NCI-H1417 treated with DMSO at 0.1 percent for 48 hours (cell line): ENCODE measurements at places on chromosomes 13 and 19.
A peak's percentile ranks its signal among the peaks of the same experiment; 100 is the strongest.

DNA sequence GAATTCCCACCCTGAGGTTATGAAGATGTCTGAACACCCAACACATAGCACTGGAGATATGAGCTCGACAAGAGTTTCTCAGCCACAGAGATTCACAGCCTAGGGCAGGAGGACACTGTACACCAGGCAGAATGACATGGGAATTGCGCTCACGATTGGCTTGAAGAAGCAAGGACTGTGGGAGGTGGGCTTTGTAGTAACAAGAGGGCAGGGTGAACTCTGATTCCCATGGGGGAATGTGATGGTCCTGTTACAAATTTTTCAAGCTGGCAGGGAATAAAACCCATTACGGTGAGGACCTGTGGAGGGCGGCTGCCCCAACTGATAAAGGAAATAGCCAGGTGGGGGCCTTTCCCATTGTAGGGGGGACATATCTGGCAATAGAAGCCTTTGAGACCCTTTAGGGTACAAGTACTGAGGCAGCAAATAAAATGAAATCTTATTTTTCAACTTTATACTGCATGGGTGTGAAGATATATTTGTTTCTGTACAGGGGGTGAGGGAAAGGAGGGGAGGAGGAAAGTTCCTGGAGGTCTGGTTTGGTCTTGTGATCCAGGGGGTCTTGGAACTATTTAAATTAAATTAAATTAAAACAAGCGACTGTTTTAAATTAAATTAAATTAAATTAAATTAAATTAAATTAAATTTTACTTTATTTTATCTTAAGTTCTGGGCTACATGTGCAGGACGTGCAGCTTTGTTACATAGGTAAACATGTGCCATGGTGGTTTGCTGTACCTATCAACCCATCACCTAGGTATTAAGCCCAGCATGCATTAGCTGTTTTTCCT, 7.0 kb downstream of the KLK3 start:
- no peak for DNase-seq

- no peak for DNase-seq
Observed at GRCh38 chr19:3698974-3699740, 1.1 kb downstream of the PIP5K1C start.

GRCh38 chr13:96984051-96984508, 10.2 kb downstream of the OXGR1 start:
- DNase-seq = peak; percentile 30

DNA sequence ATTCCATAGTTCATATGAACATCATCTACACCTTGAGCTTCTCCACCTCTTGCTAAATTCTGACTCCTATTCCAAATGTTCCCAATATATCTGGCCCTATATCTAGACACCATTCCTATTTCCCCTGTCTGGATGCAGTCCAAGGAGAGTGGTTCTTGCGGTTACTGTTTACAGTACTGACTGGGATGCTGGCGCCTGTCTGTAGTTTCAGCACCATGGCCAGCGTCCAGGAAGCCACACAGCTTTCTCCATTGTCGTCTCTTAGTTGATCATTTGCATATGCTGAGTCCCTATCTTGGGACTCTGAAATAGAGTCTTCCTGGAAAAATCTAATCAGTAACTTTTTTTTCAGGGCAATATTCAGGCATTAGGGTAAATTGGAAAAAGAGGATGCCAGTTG, 14.9 kb downstream of the LAIR2 start:
- DNase-seq = no peak

DNA sequence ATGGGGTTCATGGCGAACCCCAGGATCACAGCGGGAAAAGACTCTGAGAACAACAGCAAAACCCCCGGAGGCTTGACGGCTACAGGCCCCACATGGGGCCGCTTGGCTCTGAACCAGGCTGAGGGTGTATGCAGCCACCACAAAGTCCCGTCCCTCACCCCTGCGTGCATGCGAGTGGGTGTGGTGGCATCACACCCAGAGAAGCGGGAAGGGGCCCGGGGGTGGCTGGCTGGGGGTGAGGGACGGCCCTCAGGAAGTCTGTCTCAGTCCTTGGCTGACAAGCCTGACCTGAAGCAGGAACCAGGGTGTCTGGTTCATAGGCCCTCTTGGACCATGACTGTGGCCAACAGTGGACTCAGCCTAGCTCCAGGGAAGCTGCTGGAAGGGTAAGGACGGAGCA, 34.2 kb downstream of the CEBPG start:
- DNase-seq = no peak

DNA sequence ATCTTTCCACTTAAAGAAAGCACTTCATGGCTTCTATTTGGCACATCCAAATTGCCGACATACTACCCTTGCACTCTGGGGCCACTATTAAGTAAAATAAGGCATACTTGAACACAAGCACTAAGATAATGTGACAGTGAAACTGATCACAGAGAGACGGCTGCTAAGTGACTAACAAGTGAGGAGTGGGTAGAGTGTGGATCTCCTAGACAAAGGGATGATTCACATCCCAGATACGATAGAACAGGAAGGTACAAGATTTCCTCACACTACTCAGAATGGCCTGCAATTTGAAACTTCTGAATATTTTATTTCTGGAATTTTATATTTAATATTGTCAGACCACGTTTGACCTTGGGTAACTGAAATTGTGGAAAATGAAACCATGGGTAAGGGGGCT, 1721.8 kb upstream of the SPRY2 start:
- no peak for DNase-seq

DNA sequence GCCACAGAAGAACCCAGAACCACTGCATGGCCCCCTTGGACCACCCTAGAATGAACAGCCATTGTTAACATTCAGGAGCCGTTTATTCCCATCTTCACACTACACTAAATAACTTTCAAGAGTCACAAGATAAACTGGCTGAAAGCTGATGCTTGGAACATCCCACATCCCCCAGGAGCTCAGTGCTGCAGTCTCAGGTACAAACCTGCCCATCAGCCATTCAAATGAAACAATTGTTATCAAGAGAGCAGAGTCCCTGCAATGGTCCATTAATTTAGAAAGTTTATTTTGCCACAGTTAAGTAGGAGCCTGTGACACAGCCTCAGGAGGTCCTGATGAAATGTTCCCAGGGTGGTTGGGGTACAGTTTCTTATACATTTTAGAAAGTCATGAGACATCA, 123.8 kb upstream of the ZNF91 start:
- no peak for DNase-seq

DNA sequence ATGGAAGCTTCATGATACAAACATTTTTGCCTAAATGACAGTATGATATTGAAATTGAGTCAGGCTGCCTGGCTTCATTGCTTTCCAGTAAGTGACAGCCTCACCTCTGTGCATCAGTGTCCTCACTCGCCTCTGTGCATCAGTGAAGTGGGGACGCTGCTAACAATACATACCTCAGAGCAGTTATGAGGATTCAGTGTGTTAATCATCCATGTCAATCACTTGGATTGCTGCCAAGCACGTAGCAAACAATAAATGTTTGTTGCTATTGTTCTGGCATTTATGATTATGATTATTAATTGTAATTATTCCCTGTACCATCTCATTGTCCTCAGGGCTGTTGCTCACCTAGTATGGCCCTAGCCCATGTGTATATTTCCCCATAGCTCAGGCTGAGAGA, 8.8 kb downstream of the PPP2R1A start:
- DNase-seq = no peak

- no peak for DNase-seq
Observed at GRCh38 chr13:91506759-91507158, 108.3 kb downstream of the GPC5 start.

- no peak for DNase-seq
Observed at GRCh38 chr19:4414144-4414799, 11.8 kb downstream of the CHAF1A start.

GRCh38 chr13:48069573-48069972, 25.3 kb downstream of the MED4 start:
- DNase-seq = no peak

DNA sequence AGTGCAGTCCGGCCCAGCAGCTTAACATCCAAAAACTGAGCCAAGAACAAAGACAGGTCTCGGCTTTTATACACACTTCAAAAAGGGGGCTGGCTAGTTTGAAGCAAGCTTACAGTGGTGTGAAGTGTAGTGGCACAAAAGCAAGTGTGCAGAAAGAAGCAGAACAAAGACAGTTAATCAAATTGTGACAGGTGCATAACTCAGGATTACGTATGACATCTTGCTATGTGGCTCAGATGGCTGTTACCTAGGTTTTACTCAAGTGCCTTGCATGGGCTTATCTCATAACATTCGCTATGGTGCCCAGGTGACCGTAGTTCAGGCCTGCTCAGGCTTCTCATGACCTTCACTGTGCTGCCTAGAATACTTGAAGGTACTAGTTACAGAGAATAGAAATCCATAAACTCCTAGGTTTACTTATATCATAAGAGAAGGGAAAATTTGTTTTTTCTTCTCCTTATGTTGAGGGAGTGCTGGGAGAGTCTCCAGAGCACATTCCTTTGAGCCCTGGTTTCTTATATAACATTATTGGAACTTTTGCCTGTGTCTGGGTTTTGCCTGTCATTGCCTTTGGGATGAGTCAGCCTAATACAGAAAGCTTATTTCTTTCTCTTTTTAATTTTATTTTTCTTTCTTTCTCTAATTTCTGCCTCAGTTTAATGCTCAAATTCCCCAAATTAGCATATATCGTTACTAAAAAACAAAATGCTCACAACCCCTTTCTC, 1629.1 kb upstream of the PCDH20 start:
- no peak for DNase-seq

GRCh38 chr19:44602081-44602480, 11.3 kb upstream of the IGSF23 start:
- DNase-seq = no peak

GRCh38 chr19:3604987-3605343, 1.7 kb downstream of the TBXA2R start:
- DNase-seq = no peak

- DNase-seq = no peak
Observed at GRCh38 chr13:23386533-23386932, 47.0 kb downstream of the SACS start.

DNA sequence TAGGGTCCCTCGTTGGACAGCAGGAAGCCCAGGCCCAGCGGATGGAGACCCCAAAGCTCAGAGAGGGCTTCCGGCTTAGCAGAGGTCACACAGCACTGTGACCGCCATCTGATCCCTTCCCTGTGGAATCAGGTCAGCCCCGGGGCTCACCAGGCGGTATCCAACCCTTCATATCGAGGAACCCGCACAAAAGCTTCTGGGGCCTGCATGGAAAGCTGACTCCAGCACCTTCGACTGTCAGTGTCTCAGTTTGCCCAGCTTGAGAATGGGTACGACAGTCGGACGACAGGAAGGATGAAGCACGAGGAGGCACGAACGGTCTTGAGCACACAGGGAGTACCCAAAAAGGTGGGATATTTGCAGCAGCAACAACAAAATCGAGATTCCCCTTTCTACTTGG, 2.6 kb downstream of the TLE5 start:
- no peak for DNase-seq

- DNase-seq = no peak
Observed at GRCh38 chr13:114110091-114110829, 22.2 kb downstream of the RASA3 start.

- no peak for DNase-seq
Observed at GRCh38 chr13:50450279-50450678, 393.2 kb downstream of the DLEU7 start.

DNA sequence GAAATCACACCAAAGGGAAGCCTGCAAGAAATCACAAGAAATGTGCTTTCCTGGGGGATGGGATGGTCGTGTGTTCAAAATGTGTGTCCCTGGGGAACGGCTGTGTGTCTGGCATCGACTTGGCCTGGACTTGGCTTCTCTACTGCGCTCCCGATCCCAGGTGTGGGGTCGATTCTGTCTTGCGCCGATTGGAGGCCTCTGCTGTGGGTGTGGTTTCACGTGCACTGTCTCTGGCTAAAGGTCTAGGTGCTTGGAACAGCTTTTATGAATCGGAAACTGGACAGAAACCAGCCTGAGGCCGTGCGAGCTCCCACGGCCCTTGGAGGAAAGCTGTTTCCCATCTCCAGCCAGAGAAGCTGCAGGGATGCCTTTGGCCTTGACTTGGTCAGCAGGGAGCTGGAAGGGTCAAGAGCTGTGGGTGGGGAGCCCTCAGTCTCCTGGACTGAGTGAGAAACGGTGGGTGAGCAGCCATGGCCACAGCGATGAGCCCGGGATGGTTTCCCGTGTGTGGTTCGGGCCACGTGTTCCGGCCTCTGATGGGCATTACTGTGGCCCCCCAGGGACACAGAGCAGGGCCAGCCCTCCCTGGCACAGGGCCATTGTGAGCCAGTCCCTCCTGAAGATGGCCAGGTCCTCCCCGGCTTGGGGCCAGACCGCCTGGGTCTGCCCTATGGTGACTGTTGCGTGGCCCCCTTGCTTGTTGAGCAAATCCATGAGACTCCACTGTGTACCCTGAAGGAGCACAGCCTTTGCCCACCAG, 29.7 kb downstream of the MCF2L start:
- DNase-seq = no peak

DNA sequence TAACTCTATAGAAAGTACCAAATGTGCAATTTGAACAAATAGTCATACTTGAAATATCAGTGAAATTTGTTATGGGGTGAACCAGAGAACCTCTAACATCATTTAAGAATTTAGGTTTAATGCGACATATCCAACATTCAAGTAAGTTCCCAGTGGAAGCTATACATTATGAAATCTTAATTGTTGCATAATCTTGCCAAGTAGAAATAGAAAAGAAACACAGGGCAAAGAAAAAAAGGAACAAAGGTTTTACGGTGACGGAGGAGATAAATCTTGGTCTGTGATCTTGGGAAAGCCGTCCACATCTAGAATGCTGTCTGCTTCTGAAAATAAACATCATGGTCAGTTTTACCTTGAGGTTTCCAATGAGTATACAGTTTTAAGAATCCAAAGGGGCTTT, 445.7 kb downstream of the RFC3 start:
- no peak for DNase-seq

GRCh38 chr13:92074658-92075057, 676.2 kb downstream of the GPC5 start:
- peak; percentile 6 for DNase-seq

GRCh38 chr19:23118400-23118799, 1.6 kb downstream of the ZNF730 start:
- no peak for DNase-seq

GRCh38 chr13:32501064-32501463, 37.5 kb downstream of the N4BP2L2 start:
- no peak for DNase-seq

DNA sequence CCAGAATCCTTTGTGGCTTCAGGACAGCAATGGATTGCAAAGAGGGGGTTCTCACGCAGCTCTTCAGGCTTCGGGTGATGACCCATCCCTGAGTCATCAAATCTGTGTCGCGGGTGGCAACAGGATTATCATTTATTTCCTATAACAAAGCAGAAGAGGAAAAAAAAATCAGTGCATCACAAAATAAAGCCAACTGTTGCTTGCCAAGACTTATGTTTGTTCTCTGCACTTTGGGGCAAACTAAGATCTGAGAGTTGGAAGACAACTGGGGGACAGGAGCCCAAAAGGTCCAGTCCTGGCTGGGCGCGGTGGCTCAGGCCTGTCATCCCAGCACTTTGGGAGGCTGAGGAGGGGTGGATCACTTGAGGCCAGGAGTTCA, 6.4 kb downstream of the GNA15 start:
- DNase-seq = no peak

- DNase-seq = no peak
Observed at GRCh38 chr13:111958612-111959395, 108.1 kb upstream of the SOX1 start.
